Panc1 (cell line): ENCODE measurements at places on chromosomes 6 and 20.
A peak's percentile ranks its signal among the peaks of the same experiment; 100 is the strongest.

- no peak for DNase-seq
These were observed 98.1 kb upstream of the ASCC3 start for GRCh38 chr6:100979267-100979666.

- DNase-seq: no peak
These were observed 73.9 kb upstream of the RBM24 start for GRCh38 chr6:17207281-17207680.

DNA sequence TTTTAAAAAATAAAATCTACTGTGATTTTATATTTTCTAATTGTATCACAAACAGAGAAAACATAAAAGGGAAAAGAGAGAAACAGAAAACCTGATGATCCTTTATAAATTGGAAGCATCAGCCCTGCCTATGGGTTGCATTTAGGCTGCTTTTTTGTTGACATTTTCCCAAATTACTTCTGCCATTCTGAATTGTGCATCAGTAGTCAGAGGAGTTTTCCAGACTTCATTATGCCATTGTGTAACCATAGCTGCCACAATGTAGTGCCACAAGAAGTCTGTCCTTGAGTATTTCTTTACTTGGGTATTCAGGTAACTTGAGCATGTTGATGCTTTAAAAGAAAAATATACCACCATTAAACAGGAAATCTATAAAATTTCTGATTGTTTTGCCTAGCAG lies 130.3 kb downstream of the HACE1 start:
- DNase-seq: no peak

- no peak for DNase-seq
These were observed 160.3 kb upstream of the ATXN1 start for GRCh38 chr6:16921399-16922110.

- DNase-seq: no peak
These were observed 18.2 kb upstream of the SRC start for GRCh38 chr20:37327748-37328147.

- no peak for DNase-seq
These were observed 32.9 kb upstream of the ID1 start for GRCh38 chr20:31572042-31572700.

DNA sequence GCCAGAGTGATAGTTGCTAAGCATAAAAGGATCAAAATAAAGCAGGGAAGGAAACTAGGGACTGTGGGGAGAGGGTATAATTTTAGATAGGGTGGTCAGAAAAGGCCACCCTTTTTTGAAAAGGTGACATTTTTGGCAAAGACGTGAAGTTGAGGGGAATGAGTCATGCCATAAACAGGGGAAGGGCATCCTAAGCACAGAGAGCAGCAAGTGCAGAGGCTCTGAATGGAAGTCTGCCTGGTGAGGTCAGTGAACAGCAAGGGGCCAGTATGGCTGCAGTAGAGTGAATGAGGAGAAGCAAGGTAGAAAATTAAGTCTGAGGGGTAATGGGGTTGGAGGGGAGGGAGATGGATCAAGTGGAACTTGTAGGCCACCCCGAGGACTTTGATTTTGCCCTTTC lies 2.4 kb downstream of the KLC4 start:
- DNase-seq: no peak

DNA sequence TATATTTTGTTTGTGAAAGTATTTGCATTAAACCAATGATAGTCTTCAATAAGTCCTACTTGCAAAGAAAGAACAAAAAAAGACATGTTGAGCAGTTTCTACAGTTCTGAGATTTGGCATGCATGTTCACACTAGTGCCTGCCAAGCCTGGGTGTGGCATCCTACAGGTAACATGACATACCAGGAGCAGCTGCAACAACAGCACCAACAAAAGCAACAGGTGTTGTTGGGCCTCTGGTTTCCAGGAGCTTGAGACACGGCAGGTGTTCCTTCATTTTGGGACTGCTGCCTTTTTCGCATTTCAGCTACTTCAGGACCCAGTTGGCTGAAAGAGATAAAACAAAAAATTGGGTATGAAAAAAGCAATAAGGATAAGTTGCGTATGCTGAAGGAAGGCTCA lies 41.2 kb upstream of the MTRF1L start:
- no peak for DNase-seq

GRCh38 chr6:126967296-126968005 lies 151.0 kb upstream of the RSPO3 start:
- DNase-seq: no peak

DNA sequence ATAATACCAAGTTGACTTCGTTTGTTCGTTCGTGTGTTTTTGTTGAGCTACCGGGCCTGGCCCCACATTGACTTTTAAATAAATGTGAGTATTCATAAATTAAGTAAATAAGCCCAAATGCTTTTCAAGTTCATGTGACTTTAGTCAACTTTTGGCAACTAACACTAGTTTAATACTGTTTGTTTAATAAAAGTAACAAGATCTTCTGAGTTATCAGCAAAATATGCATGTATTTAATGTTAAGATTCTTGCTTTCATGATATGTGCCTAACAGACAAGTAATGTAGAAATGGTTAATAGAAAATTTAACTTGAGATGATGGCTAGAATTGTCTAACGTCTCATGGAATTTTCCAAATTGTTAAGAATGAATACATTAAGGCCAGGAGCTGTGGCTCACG lies 38.7 kb upstream of the ECI2 start:
- DNase-seq: no peak

DNA sequence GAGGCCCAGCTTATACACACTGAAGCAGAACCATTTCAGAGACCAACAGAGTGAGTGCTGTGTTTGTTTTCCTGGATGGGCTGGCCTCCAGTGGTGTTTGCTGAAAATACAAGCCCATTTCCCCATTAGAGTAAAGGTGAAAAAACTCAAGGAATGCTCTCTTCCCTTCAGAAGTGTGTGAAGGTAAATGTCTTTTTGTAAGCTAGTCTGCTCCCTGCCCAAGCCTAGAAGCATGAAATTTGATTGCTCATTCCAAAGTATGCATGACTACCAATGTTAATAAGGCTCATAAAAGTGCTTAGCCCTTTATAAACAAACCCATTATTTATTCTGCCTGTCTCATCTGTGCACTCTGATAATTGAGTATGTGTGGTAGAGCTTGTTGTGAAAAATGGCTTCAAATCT lies 59.1 kb downstream of the ADGRF1 start:
- DNase-seq: peak; percentile 51

DNA sequence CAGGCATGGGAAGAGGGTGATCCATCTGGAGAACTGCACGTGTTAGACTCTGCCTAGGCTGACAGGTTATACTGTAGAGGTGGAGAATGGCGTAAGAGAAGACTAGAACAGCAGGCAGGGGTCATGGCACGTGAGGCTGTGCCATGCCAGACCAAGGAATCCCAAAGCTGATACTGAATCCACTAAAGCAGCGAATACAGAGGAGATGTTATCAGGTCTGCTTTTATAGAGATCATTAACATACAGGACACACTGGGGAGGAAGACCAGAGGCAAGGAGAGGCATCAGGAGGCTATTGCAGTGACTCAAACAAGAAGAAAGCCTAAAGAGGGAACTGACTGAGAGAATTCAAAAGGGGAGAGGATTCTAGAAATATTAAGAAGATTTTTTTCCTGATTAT lies 12.9 kb downstream of the PHACTR1 start:
- DNase-seq: no peak

DNA sequence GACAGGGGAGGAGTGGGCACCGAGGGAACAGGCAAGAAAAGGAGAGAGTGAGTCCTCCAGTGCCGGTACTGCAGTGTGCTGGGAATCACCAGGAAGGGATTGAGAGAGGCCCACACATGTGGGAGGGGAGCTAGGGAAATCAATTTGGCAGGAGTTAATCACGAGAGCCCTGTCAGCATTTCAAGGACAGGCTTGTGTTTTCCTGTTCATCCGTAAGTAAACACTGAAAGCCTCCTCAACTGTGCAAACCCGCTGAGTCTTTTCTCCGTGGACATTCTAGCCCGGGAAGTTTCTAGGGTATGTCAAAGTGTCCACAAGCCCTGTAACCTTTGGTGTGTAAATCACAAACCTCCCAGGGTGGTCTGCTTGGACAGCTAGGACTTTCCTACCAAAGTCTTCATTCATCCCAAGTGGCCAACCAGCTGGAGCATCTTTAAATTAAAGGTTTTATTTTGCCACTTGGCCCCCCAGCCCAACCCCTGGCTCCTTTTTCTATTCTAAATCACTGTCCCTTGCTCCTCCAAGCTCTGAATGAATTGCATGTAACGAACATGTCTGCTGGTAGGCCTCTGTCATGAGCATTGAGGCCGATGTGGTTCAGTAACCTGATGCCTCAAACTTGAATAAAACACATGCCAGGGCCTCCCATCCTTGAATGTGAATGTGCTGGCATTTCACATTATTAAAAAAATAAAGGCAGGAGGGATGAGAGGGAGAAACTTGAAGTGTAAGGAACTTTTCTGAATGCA lies 149.1 kb downstream of the ZNF217 start:
- DNase-seq: no peak

GRCh38 chr6:138958595-138958994 lies 29.5 kb downstream of the REPS1 start:
- DNase-seq: no peak

DNA sequence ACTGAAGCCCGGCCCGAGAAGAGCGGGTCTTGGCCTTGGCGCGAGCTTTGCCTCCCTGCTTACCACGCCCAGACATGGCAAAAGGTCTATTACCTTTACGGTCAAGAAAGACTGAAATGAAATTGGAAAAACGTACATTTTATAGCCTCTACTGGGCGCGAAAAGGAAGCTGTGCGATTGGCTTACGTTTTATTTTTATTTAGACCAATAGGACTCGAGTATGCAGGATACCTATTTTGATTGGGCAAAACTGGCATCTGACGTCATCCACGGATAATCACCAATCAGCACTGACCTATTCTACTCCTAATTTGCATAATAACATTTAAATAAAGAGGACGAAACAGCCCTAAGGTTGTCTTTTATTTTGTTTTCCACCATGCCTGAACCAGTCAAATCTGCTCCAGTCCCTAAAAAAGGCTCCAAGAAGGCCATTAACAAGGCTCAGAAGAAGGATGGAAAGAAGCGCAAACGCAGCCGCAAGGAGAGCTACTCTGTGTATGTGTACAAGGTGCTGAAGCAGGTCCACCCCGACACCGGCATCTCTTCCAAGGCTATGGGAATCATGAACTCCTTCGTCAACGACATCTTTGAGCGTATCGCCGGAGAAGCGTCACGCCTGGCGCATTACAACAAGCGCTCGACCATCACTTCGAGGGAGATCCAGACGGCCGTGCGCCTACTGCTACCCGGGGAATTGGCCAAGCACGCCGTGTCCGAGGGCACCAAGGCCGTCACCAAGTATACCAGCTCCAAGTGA lies 97.4 kb downstream of the OR2B2 start:
- peak; percentile 97 for DNase-seq

DNA sequence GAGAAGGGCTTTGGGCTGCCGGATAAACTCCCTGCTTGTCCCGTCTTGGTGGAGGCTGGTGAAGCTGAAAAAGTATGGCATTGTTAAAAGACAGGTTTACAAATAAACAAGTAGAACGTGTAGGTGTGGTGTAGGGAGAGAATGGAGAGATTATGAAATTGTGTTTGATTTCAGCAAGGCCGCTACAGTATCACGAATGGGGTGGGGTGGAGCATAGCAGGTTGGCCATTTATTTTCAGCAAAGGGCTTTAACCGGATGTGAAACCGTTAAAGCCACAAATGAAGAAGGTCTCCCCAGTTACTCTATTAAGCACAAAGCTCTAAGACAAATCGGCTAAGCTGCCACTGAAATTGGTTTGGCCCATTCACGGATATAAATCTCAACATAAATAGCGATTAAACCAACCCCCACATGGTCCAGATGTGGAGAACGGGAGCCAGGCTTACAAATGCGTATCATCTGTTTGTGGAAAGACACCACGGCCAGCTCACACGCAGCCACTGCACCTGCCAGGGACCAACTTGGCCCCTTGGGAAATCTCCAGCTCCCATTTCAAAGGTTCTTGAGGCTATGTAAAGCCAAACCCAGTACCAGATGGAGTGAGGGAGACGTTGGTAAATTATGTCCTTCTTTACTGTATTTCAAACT lies 94.0 kb downstream of the ZMYND8 start:
- no peak for DNase-seq

DNA sequence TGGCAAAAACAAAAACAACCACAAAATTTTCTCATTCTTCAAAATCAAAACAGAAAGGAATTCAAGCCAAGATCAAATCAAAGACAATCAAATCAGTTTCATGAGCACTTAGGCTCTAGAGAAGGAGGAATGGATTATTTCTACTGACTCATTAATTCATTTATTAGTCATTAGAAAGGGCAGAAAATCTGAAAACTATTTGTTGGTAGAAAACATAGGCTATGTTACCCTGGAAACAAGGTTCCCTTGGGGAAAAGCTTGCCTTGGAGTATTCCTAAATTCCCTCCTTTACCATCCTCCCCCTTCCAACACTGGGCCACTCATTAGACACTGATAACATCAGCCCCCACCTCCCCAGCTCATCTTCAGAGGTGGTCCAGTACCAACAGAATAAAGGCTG lies 17.5 kb downstream of the KIF16B start:
- DNase-seq: no peak

DNA sequence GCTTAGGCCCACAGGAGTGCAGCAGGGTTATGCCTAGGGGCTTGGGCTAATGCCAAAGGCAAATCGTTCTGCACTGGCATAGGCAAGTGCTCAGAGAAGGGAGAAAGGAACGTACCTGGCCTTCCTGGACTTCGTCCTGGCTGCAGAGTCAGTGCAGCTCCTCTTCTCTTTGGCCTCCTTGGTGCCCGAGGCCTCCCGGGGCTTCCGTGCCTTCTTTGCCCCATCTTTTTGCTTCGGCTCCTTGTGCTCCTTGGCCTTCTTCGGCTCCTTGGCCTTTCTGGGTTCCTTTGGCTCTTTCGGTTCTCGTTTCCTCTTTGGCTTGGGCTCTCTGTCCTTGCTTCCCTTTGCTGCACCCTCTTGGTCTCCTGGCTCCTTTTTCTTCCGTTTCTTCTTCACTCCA lies 85.2 kb downstream of the CHD6 start:
- no peak for DNase-seq

- DNase-seq: no peak
These were observed 10.2 kb downstream of the STX11 start for GRCh38 chr6:144160431-144161005.

DNA sequence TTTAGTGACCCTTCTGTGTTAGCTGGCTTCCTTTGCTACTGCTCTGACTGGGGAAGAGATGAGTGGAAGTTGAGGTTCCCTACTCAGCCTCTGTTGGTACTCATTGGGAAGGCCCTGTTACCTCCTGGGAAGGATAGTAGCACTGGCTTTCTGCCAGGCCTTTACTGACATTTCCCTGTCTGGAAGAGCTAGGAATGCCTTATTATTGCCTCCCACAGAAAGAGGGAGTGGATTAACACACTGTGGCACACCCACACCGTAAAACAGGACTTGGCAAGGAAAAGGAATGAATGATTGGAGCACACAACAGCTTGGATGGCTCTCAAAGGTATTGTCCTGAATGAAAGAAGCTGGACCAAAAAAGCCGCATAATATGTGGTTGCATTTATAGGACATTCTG lies 12.2 kb downstream of the ZNF831 start:
- DNase-seq: no peak
